Stimulated activated memory B cell treated with anti-CD40 and anti-IgM and Interleukin-4, amounts not matched to agents 10 μg/mL and 1 μg/mL and 100 μg/mL, for 72 hours (primary cell): ENCODE measurements at places on chromosomes 7 and 10.
A peak's percentile ranks its signal among the peaks of the same experiment; 100 is the strongest.

DNA sequence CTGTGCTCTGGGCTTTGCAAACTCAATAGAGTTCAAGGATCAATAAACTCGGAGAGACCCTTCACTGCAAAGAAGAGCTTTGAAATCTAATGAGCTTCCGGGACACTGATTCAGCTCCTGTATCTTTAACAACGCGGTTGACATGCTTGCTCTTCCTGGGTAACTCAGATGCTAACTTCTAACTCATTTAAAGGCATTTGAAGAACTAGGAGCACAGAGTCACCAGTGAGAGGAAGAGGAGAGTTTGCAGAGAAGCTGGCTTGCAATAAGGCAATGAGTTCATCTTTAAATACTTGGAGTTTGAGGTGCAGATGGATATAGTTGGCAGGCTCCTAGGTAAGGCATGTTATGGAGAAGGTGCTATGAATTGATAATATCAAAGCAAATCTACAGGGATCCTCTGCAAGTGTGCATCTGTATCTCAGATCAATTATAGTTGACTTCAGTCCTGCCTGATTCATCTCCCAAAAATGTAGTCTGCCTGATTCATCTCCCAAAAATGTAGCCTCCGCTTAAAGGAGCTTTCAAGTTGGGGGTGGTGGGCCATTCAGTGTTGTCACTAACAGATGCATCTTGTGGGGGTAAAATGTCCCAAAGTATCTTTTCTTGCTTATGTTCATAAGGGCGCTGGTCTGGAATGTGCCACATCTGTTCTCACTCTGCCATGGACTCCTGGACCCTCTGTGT lies 182.5 kb upstream of the PRSS58 start:
- ATAC-seq, result no peak

GRCh38 chr7:49791088-49791741 lies 17.8 kb downstream of the VWC2 start:
- no peak for ATAC-seq

DNA sequence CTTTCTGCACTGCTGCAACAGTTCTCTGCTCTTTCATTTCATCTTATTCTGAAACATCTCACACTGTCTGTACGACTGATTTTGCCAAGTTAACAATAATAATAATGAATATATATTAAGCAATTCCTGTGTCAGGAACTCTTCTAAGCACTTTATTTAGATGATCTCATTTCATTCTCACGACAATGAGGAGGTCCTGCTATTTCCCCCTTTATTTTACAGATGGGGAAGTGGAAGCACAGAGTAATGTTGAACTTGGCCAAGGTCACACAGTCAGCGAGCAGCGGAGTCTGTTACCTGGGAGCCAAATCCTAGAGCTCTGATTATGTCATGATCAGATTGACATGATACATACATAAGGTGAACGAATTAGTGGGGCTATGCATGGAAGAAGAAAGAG lies 5.8 kb downstream of the MRC1 start:
- no peak for ATAC-seq

DNA sequence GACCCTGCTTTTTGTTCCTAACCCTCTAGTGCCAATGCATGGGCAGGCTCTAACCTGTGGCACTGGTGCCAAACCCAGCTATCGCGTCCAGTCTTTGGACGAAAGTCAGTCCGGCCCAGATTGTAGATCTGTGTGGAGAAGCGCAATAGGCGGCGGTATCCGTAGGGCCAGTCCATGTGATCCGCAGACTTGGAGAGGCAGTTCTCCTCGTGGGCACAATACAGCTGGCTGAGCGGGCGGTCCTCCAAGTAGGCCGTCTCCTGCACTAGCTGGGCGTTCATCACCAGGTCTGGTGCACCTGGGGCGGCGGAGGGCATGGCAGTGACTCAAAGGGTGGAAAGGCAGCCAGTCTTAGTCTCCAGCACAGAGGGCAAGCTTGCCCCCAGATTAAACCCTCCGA lies 14.5 kb downstream of the LOXL4 start:
- ATAC-seq, result no peak

- no peak for ATAC-seq
Observed at GRCh38 chr7:94375691-94376090, 19.0 kb upstream of the COL1A2 start.

- ATAC-seq, result no peak
Observed at GRCh38 chr7:67432536-67433234, 436.1 kb downstream of the TYW1 start.

DNA sequence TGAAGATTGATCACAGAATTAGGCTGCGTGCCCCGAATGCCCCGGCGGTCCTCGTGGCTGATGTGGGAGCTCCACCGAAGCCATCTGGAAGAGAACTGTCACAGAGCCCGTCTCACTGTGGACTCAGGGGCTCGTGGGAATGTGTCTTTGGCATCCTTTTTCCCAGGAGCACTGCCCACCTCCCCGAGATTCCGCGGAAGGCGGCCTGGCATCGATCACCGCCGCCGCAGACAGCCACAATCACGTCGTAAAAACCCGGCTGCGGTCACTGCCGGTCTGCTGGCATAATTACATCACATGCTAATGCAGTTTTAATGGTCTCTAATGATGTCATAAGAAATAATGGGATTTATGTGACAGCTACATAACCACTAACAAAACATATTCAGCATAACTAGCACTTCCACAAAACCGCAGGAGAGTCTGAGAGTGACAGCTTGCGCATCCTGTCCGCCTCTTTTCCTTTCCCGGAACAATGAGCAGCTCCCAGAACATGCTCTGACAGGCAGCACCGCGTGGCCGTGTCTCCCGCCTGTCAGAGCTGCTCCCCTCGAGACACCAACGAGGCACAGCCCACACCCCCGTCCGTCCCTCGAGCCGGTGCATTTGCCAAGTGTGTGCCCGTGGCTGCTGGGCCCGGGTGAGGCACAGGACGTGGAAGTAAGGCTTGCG lies 490.0 kb downstream of the PTPRN2 start:
- peak; percentile 21 for ATAC-seq

DNA sequence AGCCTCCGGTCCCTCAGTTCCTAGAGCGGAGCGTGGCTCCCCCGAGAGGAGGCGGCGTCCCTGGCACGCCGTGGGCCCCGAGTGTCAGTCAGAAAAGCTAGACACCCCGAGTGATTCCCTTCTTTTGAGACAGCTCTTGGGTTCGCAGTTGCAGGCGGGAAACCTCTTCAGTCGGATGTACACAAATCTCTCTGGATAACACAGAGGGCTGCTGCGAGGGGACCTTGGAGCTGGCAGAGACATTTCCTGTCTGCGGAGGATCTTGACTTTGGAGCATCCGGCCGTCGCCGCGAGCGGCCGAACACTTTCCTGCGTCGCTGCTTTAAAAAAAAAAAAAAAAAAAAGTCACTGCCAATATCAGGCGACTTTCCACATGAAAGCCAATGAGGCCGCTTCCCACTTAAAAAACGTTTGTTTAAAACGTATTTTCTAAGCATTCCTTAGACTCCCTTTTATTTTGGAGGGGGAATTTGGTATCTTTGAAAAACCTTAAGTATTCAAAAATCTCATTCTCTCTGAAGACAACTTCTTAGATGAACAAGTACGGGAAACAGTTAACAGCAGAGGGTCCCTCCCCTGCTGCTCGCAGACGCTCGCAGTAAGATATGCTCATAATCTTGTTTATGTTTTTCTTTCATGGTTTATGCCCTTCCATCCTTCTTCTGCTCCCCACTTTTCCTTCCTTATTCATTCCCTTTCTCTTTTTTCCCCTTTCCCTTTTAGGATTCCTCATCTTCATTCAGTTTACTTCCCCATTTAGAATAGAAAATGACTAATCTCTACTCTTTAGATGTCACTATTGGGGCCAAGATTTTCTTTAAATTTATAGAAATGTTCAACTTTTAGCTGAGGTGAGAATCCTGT lies 10.0 kb downstream of the HHEX start:
- peak; percentile 71 for ATAC-seq

GRCh38 chr10:58820861-58821751 lies 308.4 kb downstream of the BICC1 start:
- ATAC-seq, result no peak

GRCh38 chr7:108086962-108087361 lies 43.2 kb downstream of the LAMB4 start:
- ATAC-seq, result no peak

DNA sequence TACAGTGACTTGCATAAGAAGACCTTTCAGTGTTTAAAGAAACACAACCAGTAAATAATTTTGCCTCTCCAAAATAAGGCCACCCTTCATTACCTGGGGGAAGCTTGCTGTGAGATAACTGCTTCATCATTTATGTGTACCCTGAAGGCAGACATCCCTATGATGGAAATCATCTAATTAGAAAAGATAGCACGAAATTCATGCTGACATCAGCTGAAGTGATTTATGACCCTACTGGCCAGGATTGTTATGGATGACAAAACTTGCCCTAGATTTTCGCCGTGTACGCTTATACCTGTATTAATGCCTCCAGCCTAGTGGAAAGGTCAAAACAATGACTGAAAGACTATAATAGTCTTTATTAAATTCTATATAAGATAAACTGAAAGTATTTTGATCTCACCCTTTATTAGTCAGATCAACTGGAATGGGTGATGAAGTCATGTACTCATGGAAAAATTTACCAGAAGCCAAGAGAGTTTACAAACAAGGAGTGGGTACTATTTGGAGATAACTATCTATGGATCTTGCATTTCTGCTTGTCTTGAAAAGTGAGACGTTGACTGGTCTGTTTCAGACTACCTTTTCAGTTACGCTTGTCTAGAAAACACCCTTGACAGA lies 114.2 kb downstream of the PPP1R3A start:
- no peak for ATAC-seq

DNA sequence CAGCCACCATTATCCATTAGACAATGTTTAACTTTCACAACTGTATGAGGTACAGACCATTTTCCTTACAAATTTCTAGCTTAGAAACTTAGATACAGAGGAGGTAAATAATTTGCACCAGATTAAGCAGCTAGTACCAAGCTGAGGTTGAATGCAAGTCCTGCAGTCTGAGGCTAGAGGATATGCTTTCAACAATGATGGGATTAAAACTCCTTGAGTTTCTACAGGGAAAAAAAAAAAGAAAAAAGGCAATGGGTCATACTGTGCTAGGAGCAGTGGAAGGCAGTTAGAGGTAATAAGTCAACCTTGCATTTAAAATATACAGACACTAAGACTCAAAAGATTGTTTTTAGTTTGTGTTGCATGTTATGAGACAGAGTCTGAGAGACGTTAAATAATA lies 86.5 kb downstream of the SEMA3A start:
- no peak for ATAC-seq

DNA sequence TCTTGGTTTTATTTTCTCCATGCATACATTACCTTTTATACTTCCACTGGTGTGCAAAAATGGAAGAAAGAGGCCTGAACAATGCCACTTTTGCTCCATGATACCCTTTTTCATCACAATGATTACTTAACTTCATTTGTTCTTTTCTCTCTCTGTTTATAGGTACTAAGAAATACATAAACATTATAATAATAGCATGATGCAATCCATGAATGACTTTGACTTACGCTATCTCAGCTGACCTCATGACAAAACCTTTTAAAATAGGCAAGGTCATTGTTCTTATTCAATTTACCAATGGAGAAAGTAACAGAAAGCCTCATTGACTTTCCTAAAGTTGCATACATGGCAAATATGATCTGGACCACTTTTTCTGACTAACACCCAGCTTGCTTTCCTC lies 105.1 kb upstream of the ZEB1 start:
- no peak for ATAC-seq

GRCh38 chr7:94706996-94707740 lies 51.2 kb upstream of the SGCE start:
- ATAC-seq, result no peak
